Heart left ventricle (tissue), 16 donors: ENCODE measurements at places on chromosomes 6 and 20. TPM values are rescaled to one million over a fixed set of nuclear protein-coding genes. Genes with fewer than 3 reads are reported as not detected.

HLA-DOB gene
- total RNA-seq = 0.25 TPM

LY86 gene
- 13.4 TPM for total RNA-seq

TSBP1 gene
- total RNA-seq = not detected

KHDC1L gene
- total RNA-seq = not detected

MMP24OS gene
- total RNA-seq = 52.5 TPM

BHLHE23 gene
- not detected for total RNA-seq

RAB44 gene
- 0.07 TPM for total RNA-seq

IRF4 gene
- total RNA-seq = 0.25 TPM

VNN1 gene
- total RNA-seq = 2.1 TPM

ARFGEF3 gene
- total RNA-seq = 1.5 TPM

SOD2 gene
- 599 TPM for total RNA-seq
